ENCODE measurements at places on chromosomes 2 and 18. TPM values are rescaled to one million over a fixed set of nuclear protein-coding genes. Genes with fewer than 3 reads are reported as not detected.

DNA sequence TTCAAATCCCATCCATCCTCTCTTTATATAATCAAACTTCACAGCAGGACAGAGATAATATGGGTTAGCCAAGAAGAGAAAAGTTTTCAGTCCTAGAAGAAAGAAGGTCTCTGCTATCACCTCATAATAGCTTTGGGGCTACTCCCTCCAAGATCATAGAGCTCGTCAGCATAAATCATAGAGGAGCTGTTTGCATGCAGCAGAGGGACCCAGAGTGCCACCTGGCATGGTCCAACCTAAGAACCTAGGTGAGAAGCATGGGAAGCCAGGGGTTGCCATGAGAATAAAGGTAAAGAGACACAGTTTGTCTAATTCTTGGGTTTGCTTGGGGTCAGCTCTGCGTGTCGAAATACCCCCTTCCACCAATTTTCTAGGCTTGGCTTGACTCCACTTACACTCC, 87.1 kb upstream of the CYP1B1 start:
- no peak for DNase-seq
- no peak overlapping the region for H3K27ac ChIP-seq
- no peak overlapping the region for H3K4me3 ChIP-seq
- H3K27me3 ChIP-seq: no peaks in the 10 kb centered on the region
- H3K36me3 ChIP-seq: no peaks in the 10 kb centered on the region

ALK gene
- total RNA-seq: not detected

IAH1 gene
- total RNA-seq: 59.7 TPM

- H3K27ac ChIP-seq: no peak overlapping the region
- peaks cover 2% of the 10 kb centered on the region for H3K4me1 ChIP-seq
- H3K36me3 ChIP-seq: no peaks in the 10 kb centered on the region
- no peaks in the 10 kb centered on the region for H3K27me3 ChIP-seq
- H3K4me3 ChIP-seq: no peak overlapping the region
- DNase-seq: no peak
Observed at GRCh38 chr2:134581877-134582546, 136.8 kb downstream of the TMEM163 start.

- no peak overlapping the region for H3K27ac ChIP-seq
- H3K4me1 ChIP-seq: peaks cover 6% of the 10 kb centered on the region
- no peaks in the 10 kb centered on the region for H3K36me3 ChIP-seq
- no peaks in the 10 kb centered on the region for H3K27me3 ChIP-seq
- no peak for DNase-seq
Observed at GRCh38 chr2:197673606-197674005, 1.8 kb downstream of the RFTN2 start.

- no peak overlapping the region for H3K27ac ChIP-seq
- no peak for DNase-seq
- no peaks in the 10 kb centered on the region for H3K36me3 ChIP-seq
- H3K27me3 ChIP-seq: no peaks in the 10 kb centered on the region
Observed at GRCh38 chr2:101007415-101008345, 5.6 kb downstream of the RPL31 start.

DNA sequence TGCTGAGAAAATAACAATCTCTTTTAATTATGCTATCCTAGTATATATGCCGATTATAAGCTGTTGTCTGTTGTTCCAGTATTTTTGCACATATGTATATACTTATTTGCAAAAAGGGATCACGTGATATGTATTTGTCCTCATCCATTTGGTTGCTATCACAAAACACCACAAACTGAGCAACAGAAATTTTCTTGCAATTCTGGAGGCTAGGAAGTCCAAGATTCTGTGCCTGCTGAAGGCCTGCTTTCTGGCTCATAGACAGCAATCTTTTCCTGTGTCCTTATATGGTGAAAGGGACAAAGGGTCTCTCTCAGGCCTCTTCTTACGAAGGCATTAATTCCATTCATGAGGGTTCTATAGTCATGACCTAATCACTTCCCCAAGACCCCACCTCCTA, 186.5 kb downstream of the LPIN1 start:
- no peaks in the 10 kb centered on the region for H3K36me3 ChIP-seq
- DNase-seq: no peak
- H3K4me1 ChIP-seq: peaks cover 6% of the 10 kb centered on the region

DNA sequence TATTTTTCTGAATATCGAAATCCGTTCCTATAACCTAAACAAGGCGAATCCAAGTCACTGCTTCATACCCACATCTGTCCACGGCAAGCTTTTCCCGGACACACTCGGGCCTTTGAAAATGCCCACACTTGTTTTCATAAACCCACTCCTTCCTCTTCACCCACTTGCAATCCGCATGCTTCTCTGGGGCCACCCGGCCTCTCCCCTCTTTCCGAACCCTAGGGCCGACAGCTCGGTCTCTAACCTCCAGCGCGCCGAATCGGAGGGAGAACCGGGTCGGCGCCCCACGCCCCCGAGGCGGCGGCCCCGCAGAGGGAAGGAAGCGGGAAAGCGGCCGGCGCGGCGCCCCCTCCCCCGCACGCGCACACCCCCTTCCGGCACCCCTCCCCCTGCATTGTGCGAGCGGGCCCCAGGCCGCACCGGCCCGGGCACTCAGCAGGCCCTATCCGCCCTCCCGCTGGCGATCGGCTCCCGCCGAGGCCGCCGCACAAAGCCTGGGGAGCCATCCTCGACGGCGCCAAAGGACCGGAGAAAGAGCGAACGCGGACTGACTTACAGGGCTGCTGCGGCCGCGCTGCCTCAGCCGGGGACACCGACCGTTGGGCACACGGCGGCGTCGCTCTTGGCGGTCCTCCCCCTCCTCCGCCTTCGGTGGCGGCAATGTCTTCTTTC, 467 bp downstream of the PUM2 start:
- H3K27ac ChIP-seq: peak overlapping the region; percentile 92
- DNase-seq: peak; percentile 71
- peaks cover 12% of the 10 kb centered on the region for H3K4me1 ChIP-seq
- no peaks in the 10 kb centered on the region for H3K27me3 ChIP-seq
- H3K4me3 ChIP-seq: peak overlapping the region; percentile 85

DNA sequence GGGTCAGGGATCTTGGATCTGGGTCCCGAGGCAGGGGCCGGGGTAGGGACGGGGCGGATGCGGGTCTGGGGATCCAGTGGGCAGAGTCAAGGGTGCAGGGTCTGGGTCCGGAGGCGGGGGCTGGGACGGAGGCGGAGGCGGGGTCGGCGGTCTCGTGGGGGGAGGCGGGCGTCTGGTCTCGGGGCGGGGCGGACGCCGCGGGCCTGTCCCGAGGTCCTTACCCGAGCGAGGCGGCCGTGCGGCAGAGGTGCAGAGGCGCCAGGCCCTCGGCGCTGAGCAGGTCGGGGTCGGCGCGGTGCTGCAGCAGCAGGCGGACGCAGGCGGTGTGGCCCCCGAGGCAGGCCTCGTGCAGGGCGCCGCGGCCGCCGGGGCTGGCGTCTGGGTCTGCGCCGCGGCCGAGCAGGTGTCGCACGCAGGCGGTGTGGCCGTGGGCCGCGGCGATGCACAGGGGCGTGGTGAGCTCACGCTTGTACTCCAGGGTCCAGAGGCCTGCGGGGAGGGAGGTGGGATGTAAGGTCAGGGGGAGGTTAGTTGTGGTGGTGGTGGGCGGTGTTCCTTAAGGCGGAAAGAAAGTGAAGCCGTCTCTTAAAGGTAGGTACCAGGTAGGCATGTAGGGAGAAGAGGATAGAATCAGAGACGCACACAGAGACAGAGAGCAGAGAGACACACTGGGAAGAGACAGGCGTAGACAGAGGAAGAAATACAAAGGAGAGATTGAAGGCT, 26.6 kb downstream of the ASB18 start:
- no peaks in the 10 kb centered on the region for H3K36me3 ChIP-seq
- no peak for DNase-seq
- H3K4me1 ChIP-seq: no peaks in the 10 kb centered on the region
- H3K27me3 ChIP-seq: no peaks in the 10 kb centered on the region
- no peak overlapping the region for H3K27ac ChIP-seq
